ENCODE measurements at places on chromosomes 12 and 14.
A peak's percentile ranks its signal among the peaks of the same experiment; 100 is the strongest.

DNA sequence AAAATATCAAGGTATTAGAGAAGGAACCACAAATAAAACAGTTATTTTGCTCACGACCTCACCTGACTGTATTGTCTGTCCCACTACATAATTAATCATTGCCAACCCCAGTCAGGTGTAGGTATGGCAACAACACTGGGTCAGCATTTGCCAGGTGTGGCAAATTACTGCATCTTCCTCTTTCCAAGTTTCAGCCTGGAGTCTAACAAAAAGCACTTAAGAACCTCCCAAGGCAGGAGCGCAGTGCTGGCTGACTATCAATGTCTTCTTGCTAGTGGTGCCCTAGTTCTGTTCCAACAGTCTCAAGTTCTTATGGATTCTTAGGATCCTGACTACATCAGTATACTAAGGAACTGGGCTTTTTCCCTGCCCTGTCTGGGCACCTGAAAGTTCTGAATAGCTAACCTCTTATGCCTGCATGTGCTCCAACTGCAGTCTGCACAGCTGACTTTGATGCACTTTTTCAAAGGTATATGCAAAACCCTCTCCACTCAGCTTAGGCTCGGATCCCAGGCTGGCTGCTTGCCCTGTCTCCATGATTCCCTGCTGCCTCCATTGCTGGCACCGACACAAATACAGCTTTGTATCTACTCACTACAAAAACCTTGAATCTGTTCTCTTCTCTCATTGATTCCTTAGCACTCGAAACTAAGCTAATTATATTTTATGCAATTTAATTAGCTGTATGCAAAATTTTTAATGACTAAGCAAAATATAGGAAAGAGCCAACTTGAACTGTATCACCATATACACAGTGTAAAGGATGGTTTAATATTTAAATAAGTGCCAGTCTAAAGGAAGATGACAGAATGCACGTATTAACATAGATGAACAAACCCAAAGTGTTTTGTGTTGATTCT lies 113.3 kb downstream of the PRKD1 start:
- H3K27me3 ChIP-seq = no peaks in the 10 kb centered on the region
- no peaks in the 10 kb centered on the region for H3K4me1 ChIP-seq
- no peak overlapping the region for H3K4me3 ChIP-seq
- no peaks in the 10 kb centered on the region for H3K36me3 ChIP-seq

DNA sequence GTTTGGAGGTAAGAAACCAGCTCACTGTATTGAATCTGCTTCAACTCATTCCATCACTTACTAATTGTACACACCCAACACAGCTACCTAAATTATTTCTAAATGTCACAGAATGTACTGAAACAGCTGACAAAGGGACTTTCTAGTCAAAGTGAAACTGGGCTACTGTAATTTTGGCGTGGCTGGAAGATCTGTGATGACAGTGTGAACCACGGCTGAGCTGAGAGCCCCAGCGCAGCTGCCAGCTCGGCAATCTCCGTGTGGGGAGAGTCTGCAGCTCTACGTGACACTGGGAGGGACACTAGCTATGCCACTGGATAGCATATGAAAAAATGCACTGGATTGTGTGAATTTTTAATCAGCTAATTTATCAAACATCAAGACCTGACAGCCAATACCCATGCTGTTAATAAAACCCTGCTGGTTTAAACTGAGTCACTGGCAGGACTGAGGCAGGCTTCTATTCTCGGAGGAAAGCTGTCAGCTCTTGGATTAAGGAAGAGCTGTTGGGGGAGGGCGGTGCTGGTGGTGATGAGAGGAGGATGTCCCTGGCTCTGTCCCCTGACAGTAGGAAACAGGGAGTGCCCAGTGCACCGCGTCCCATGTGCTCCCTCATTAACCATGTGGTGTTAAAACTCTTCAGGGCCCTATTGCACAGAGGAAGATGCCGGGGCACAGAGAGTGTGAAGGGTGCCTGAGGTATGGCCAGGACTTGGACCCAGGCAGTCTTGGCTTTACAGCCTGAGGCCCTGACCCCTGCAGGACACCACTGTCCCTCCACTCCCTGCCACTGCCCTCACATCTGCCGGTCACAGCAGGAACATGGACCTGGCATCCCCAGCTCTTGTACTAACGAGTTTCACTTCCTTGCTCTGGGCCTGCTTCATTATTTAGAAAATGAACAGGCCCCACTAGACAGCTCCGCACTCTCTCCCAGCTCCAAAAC lies 13.3 kb downstream of the SLC15A4 start:
- H3K4me3 ChIP-seq = no peak overlapping the region
- H3K4me1 ChIP-seq = peaks cover 29% of the 10 kb centered on the region
- peak; percentile 40 for DNase-seq

- H3K27ac ChIP-seq = no peak overlapping the region
- no peaks in the 10 kb centered on the region for H3K4me1 ChIP-seq
- H3K4me3 ChIP-seq = no peak overlapping the region
- H3K36me3 ChIP-seq = no peaks in the 10 kb centered on the region
These were observed 5.3 kb downstream of the GYS2 start for GRCh38 chr12:21599143-21599999.

- H3K27ac ChIP-seq = no peak overlapping the region
- H3K36me3 ChIP-seq = no peaks in the 10 kb centered on the region
- no peaks in the 10 kb centered on the region for H3K27me3 ChIP-seq
- no peak overlapping the region for H3K4me3 ChIP-seq
- H3K4me1 ChIP-seq = no peaks in the 10 kb centered on the region
These were observed 128.9 kb downstream of the CCER1 start for GRCh38 chr12:90826036-90826435.

GRCh38 chr14:105330491-105330895 lies 15.9 kb downstream of the PACS2 start:
- DNase-seq = no peak
- no peak overlapping the region for H3K27ac ChIP-seq
- peaks cover 51% of the 10 kb centered on the region for H3K4me1 ChIP-seq
- peaks cover 5% of the 10 kb centered on the region for H3K36me3 ChIP-seq

GRCh38 chr12:34333337-34333736 lies 311.0 kb downstream of the ALG10 start:
- H3K4me3 ChIP-seq = no peak overlapping the region
- no peaks in the 10 kb centered on the region for H3K27me3 ChIP-seq
- H3K36me3 ChIP-seq = no peaks in the 10 kb centered on the region
- H3K27ac ChIP-seq = no peak overlapping the region

- peaks cover 26% of the 10 kb centered on the region for H3K27me3 ChIP-seq
- no peak overlapping the region for H3K4me3 ChIP-seq
- no peak for DNase-seq
- no peak overlapping the region for H3K27ac ChIP-seq
These were observed 58.1 kb upstream of the TUNAR start for GRCh38 chr14:95818581-95818980.

Measured in T-cell (primary cell).